ENCODE measurements at places on chromosomes 6 and 20.

GRCh38 chr20:7147220-7147601, 379.7 kb downstream of the BMP2 start:
- no peak for DNase-seq

DNA sequence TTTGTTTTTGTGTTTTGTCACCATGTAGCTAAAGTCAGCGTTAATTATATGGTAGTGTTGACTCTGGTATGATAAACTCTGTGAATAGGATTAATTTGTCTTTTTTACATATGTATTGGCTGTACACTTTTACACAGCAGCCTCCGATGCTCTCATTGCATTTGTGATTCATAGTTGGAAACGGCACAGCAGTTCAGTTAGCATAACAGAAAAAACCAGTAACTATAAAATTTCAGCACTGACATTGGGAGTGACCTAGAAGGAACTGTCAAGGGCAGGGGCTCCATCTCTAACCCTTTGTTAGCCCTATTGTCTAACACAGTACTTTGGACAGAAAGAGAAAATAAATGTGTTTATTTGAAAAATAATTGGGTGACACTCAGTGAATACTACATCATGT, 5.6 kb upstream of the BEND6 start:
- DNase-seq = no peak

GRCh38 chr20:51184289-51184688, 161.4 kb upstream of the KCNG1 start:
- DNase-seq = no peak

DNA sequence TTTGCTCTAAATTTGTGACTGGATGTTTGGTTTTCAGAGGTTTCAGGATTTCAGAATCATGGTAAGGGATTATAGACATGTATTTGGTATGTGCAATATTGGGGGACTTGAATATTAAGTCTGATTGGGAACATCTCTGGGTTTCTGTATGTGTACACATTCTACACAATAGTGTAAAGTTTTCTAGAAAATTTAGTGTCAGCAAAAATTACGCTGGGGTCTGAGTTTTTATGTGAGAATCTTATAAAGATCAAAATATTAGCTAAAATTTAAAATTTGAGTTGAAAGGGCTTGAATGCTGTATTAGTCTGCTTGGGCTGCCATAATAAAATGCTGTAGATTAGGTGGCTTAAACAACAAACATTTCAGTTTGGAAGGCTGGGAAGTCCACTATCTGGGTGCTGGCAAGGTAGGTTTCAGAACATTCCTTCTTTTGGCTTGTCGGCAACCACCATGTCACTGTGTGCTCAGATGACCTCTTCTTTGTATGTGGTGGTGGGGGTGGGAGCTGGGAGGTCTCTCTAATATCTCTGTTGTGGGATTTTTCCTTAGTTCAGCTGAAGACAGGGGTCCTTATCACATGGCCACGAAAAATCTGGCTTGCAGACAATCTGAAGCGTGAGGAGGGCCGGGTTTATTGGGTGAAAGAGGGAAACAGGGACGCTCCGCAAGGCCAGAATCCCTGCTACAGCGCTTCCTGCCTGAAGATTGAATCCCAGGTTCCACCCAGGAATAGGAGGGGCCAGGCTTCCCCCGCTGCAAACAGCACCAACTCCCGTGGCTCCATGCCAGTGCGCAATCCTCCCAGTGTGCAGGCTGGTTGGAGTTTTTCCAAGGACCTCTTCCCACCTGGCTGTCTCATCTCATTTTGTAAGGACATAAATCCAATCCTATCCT, 299.7 kb downstream of the PLCB1 start:
- DNase-seq = no peak

DNA sequence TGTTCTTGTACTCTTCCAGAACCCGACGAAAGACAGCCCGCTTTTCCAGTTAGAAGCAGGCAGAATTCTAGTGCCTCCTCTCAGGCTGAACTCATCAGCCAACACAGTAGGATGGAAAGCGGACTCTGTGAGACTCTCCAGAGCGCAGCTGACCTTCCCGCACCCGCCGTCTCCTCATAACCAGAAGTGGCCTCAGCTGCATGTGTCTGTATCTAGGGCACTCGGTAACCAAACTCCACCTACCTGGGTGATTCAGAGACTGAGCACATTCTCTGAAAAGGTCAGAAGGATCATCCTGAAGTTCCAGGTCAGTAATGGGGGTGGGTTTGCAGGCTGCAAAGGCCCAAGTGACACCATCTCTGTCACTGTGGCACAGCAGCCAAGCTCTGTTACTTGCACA, 66.7 kb upstream of the NFATC2 start:
- DNase-seq = no peak

All from stimulated activated CD8-positive, alpha-beta memory T cell treated with anti-CD3 and anti-CD28 coated beads, Interleukin-4, amount 100 ng/mL, for 1 hour (primary cell).